Neural cell (in vitro differentiated cells): ENCODE measurements at places on chromosomes 5 and 9. TPM values are rescaled to one million over a fixed set of nuclear protein-coding genes. Genes with fewer than 3 reads are reported as not detected.

Gene MAN2A1
- polyA plus RNA-seq, result 4.4 and 5.7 TPM in 2 replicates

Gene SLC36A3
- polyA plus RNA-seq, result not detected in 2 replicates

Gene LRRC26
- polyA plus RNA-seq, result 2.2 and 3.2 TPM in 2 replicates

Gene NR5A1
- 0.09 and 2.4 TPM in 2 replicates for polyA plus RNA-seq

Gene LPAR1
- 0.32 and 0.54 TPM in 2 replicates for polyA plus RNA-seq

Gene STPG3
- polyA plus RNA-seq, result not detected in 2 replicates

Gene ABCA1
- 5.1 and 5.2 TPM in 2 replicates for polyA plus RNA-seq

Gene CLIC3
- not detected in 2 replicates for polyA plus RNA-seq

Gene SLC30A5
- polyA plus RNA-seq, result 44.1 and 44.9 TPM in 2 replicates

Gene ECM2
- polyA plus RNA-seq, result 0.30 TPM in 1 of 2 replicates, not detected in the other

Gene HMGCS1
- polyA plus RNA-seq, result 433 and 498 TPM in 2 replicates

Gene SQSTM1
- polyA plus RNA-seq, result 64.5 and 77.6 TPM in 2 replicates

Gene PCDHGA5
- 0.25 TPM in 1 of 2 replicates, not detected in the other for polyA plus RNA-seq

Gene GRIA1
- 59.6 and 68.9 TPM in 2 replicates for polyA plus RNA-seq

Gene LRRTM2
- polyA plus RNA-seq, result 5.9 and 6.1 TPM in 2 replicates

Gene GPR151
- polyA plus RNA-seq, result 0.90 and 1.0 TPM in 2 replicates
